ENCODE measurements at places on chromosomes 5 and 9.

GRCh38 chr5:60056191-60056590 lies 162.7 kb upstream of the PDE4D start:
- DNase-seq = no peak

GRCh38 chr9:123265833-123266232 lies 2.6 kb downstream of the STRBP start:
- no peak for DNase-seq

- DNase-seq = no peak
Measured at GRCh38 chr5:78621291-78621738, 27.3 kb downstream of the LHFPL2 start.

- DNase-seq = no peak
Measured at GRCh38 chr5:16812911-16813310, 123.2 kb downstream of the MYO10 start.

DNA sequence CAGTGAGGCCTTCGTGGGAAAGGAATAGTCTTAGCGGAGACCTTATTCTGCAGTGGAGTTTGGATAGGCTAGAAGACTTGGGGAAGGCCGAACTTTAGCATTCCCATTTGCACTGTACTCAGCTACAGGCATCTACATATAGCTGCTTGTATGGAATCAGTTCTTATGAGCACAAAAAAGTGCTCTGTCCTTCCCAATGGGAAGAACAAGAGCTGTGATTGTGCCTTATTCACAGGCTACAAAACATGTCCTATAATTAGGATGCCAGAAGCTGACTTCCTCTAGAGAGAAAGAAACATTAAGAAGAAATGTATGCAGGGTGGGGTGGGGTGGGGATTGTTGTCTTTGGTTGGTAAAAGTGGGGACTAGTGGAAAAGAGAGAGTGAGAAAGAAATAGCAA lies 154.7 kb downstream of the ATP10B start:
- no peak for DNase-seq

GRCh38 chr9:107467416-107467815 lies 22.2 kb downstream of the KLF4 start:
- no peak for DNase-seq

DNA sequence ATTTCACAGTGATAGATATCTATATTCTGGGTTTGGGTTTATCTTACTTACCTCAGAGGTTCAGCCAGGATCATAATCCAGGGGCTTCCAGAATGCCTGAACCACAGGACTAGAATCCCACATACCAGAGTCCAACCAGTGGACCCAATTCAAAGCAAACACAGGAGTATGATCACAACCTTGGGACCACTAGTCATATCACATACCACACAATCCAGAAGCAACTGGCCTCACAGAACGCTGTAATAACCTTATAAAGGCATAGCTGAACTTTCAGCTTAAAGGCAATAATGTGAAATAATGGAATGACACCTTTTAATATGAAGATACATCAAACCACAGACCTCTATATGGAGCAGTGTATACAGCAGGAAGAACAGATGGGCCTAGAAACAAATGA lies 25.3 kb downstream of the RAPGEF6 start:
- DNase-seq = no peak

DNA sequence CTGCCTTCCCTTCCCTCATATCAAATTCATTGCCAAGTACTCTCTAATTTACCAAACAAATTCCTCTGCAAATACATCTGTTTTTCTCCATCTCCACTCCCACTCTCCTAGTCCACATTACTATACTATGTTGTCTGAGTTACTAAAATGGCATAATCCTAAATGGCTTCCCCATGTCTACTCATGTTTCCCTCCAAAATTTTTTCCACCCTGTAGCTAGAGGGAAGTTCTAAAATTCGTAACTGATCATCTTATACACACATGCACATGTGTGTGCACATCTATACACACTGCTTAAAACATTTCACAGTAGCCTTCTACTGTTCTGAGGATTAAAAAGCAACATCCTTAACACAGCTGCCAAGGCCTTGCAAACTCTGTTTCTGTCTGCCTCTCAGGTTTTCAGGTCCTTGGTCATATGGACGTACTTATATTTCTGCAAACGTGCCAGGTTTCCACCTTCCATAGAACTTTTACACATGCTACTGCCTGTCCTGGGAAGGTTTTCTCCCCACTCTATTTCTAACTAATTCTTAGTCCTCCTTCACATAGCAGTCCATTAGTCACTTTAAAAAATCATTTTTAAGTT lies 140.6 kb downstream of the LURAP1L start:
- DNase-seq = no peak

DNA sequence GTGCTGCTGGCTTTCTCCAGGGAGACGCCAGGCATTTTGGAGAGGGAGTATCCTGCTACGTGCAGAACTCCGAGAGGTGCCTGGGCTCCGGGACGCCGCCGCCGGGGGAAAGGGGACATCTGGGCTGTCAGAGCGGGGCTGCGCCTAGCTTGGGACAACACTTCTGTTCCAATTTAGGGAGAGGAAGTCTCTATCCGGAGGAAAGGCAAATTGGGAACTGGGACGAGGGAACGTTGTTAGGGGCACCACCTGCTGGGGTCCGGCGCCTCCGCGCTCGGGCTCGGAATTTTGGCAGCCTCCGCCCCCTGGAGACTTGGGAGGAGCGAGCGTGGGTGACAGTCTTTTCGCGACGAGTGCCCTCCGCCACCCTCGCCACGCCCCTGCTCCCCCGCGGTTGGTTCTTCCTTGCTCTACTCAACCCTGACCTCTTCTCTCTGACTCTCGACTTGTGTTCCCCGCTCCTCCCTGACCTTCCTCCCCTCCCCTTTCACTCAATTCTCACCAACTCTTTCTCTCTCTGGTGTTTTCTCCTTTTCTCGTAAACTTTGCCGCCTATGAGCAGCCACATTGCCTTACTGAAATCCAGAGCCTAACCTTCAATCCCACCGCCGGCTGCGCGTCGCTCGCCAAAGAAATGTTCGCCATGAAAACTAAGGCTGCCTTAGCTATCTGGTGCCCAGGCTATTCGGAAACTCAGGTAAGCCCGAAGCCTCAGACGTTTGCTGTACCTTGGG lies 1.6 kb downstream of the TSLP start:
- peak; percentile 10 for DNase-seq

- DNase-seq = no peak
Measured at GRCh38 chr5:1793966-1794900, 5.4 kb downstream of the MRPL36 start.

DNA sequence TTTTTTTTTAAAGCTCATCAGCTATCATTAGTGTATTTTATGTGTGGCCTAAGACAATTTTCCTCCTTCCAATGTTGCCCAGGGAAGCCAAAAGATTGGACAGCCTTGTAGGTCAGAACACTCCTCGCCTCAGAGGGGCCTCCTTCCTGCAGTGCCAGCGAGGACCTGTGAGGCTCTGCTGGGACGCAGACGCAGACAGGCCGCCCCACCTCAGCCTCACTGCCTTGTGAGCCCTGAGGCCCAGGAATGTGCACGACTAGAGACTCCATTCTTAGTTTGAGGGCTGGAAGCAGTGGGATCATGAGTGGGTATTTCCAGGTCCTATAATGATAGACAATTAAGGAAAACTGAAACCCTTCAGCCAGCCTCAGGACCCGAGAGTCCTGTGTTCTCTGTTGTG lies 85.4 kb downstream of the PJA2 start:
- no peak for DNase-seq

- DNase-seq = no peak
Measured at GRCh38 chr9:133737774-133738639, at the start of gene SARDH. Gene SARDH, minus strand, starts transcription at chr9:133738352. Its CDS starts 4,179 bp downstream, at chr9:133734173.

DNA sequence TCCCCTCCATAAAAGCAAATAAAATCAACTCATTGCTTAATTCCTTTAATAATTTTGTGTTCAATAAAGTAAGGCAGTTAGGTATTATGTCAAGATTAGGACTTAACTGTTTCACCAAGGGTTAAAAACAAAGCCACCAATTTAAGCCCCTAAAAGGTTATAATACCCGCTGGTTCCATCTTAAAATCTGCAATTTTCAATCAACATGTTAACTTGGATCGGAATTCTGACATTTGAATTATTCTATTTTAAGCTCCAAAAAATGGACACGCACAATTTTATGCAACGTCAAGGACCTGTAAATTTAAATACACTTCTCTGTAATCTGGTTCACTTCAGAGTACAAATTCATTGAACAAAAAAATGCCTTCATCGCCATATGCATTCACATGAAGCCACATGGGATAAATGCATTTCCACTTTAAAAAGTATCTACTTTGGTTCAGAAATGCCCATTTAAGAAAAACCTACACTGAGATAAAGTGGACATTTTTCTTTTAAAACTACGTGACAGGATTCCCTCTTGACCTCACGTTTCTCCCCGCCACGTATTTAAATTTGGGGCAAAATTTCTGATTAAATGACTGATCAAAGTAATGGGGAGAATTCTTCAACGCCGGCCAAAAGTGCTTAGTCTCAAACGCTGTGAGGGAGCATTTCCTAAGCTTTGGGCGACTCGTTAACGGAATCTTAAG lies 721 bp downstream of the GIN1 start:
- no peak for DNase-seq

DNA sequence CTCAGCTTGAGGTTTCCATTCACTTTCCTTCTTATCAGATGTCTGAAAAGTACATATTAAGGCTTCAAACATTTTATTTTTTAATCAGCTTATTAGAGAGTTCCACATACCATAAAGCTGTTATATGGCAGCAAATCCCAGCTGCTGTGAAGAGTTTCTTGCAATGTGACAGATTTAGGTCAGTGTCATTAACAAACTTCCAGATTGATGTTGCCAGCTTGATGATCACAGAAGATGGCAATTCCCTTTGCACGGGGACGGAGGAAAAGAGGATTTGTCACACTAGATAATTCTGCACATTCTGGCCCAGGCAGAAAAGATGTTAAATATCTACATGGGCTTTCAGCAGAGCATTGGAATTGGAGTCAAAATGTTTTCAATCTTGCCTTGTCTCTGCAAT lies 215.8 kb downstream of the BRINP1 start:
- no peak for DNase-seq
